ENCODE measurements at places on chromosomes 2 and 18. TPM values are rescaled to one million over a fixed set of nuclear protein-coding genes. Genes with fewer than 3 reads are reported as not detected.
A peak's percentile ranks its signal among the peaks of the same experiment; 100 is the strongest.

DNA sequence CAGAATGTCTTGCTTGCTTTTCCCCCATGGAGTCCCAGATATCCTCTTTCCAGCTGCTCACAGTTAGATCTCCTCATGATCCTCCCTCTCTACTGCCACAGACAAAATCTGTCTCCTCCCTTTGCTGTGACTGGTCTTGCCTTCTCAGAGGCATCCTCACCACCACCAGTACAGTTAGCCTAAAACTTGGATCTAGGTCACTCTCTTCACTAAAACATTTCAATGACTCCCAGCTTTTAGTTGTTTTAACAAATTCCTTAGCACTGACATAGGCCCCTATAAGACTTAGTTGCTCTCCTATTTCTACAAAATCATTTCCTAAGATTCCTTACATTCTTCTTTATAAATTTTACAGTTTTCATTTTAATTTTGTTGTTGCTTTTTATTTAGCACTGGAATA lies 734.2 kb upstream of the CHAC2 start:
- DNase-seq, result no peak

Gene DYNAP
- not detected for total RNA-seq

DNA sequence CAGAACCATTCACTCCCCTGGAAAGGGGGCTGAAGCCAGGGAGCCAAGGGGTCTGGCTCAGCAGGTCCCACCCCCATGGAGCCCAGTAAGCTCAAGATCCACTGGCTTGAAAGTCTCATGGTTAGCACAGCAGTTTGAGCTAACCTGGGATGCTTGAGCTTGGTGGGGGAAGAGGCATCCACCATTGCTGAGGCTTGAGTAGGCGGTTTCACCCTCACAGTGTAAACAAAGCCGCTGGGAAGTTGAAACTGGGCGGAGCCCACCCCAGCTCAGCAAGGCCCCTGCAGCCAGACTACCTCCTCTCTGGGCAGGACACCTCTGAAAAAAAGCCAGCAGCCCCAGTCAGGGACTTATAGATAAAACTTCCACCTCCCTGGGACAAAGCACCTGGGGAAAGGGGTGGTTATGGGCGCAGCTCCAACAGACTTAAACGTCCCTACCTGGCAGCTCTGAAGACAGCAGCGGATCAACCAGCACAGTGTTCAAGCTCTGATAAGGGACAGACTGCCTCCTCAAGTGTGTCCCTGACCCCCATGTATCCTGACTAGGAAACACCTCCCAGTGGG lies 14.7 kb upstream of the TTC32 start:
- no peak for DNase-seq

DNA sequence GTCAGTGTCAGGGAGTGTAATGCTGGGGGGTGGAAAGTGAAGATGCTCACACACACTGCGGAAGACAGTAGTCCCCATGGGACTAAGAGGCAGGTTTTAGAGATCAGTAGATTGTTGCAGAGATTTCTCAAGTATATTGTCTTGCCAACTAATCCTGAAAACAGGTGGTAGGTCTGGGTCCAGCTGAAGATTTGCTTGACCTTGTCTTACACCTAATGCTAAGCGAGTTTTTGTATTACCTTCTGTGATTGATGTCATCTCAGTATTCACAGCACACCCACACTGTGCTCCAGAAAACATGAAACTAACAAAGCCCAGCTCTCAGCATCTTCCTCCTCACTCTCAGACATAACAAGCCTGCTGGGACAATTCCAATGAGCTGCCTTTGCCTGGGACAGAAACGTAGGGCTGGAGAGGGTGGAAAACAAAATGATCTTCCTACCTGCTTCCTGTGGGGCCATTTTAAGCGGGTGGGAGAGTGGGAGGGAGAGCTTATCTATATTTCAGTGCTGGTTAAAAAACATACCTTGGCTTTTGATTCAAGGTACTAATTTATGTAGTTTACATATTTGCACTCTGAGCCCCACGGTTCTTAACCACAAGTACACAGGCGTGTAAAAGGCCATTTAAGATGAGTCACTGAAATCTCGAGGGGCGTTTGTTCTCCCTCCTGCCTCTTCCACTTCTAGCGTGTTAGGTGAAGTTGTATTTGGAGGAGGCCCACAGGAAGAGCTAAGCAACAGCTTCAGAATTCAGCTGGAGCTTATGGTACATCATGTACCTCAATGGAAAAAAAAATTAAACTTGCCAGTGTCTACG lies 23.1 kb upstream of the RBMS1 start:
- no peak for DNase-seq

Gene OSBPL1A
- total RNA-seq, result 2.7 TPM

GRCh38 chr18:10296491-10296890 lies 157.9 kb upstream of the APCDD1 start:
- DNase-seq, result no peak

GRCh38 chr18:58443671-58444070 lies 185.2 kb downstream of the ALPK2 start:
- no peak for DNase-seq

Gene RGPD3
- 0.44 TPM for total RNA-seq

- no peak for DNase-seq
Observed at GRCh38 chr2:74080346-74080745, 67.4 kb downstream of the BOLA3 start.

GRCh38 chr2:10410823-10411437 lies 37.2 kb downstream of the ODC1 start:
- DNase-seq, result no peak

DNA sequence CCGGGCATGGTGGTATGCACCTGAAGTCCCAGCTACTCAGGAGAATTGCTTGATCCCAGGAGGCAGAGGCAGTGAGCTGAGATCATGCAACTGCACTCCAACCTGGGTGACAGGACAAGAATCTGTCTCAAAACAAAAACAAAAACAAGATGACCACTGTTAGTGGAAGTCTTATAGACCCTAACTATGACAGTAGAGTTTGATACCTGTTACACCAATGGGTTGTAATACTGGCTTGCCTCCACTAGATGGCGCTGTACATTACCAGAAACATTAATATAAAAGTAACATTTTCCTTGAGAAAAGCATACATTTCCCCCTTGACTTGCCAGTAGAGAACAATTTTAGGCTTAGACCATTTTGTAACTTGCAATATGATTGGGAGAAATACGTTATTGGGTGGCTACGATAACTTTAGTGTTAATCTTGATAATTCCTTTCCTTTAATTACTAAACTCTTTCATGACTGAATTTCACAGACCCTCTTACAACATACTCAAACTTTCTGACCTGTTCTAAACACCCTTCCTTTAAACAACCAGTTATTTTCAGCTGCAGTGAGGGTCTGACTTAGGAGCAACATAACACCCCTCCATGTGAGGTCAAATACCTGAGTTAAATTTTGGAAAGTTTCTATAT lies 19.5 kb downstream of the SLC25A52 start:
- peak; percentile 54 for DNase-seq

DNA sequence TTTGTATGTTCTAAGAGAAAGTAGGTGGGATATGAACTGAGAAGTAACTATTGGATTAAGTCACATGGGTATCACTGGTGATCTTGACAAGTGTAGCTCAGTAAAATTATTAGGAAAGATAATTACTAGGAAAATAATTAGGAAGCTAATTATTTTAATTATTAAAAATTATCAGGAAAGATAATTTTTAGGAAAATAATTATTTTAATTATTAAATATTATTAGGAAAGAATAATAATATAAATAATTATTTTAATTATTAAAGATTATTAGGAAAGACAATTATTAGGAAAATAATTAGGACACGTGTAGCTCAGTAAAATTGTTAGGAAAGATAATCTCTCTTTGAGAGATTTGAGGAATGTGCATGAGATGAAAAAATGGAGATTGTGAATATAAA lies 623.4 kb upstream of the PIK3C3 start:
- DNase-seq, result no peak

GRCh38 chr18:79899609-79900445 lies 51.6 kb downstream of the SLC66A2 start:
- no peak for DNase-seq

DNA sequence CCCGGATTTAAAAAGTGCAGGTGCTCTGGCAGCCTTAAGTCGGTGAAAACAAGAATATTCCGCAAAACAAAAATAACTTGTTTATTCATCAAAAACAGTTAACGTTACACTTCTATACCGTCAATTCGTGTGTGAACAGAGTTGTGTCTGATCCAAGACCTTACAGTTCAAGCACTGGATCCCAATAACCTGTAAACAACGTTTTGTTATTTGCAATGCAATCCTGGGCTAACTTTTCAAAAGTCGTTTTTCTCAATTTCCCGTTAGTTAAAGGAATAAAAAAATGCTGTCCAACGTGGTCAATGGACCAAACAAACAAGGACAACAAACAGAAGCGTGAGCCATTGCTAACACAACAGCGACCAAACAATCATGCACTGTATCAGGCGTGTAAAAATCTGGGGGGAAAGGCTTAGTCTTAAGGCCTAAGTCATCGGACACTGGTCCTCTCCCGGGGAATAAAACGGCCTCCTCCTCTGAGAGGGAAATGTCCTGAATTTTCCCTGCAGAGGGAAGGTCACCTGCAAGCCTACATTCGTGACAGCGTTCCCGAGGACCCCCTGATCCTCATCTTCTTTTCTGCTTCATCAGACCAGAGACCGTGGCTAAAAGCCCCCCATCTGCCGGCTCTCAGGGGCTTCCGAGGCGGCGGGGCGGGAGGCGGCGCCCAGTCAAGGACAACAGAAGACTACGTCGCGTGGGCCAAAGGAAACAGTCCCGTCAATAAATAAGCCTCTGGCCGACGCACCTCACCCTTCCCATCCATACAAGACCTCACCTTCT lies 490 bp downstream of the NDUFS1 start:
- DNase-seq, result no peak

Gene TTC31
- 38.7 TPM for total RNA-seq

DNA sequence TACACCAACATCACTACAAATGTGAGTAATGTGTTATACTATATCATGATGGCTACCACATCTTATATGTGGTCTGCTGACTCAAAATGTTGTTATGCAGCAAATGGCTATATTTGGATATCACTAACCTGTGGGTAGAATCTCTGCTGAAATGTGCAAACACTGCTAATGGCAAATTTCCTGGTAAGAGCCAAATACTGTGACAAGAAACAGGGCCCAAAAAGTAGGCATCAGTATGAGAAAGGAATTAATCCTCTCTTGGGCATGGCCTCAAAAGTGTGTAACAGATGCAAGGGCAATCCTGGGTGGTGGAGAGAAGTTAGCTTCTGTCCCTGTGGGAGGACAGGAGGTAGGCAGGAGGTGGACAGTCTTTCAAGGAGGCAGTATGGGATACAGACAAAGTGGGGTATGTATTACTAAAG lies 13.3 kb downstream of the ATF2 start:
- no peak for DNase-seq

DNA sequence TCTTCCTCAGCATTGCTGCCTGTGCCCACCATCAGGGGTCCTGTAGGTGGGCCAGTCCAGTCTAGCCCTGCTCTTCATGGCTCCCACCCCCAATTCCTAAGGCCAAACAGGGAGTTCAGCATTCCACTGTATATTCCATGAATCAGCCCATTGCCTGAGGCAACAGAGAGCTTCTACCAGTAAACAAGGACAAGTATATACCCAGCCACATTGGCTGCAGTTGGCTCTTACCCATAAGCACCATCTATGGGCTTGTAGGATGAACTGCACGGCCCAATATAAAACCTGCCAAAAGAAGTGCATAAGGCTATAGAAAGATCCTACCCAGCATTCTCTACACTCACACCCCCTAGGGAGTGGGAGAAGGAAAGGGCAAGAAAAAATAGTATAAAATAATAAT lies 95.1 kb upstream of the SALL3 start:
- DNase-seq, result no peak

- no peak for DNase-seq
Observed at GRCh38 chr2:143954844-143955243, 565.1 kb downstream of the ZEB2 start.

- DNase-seq, result no peak
Observed at GRCh38 chr2:202039278-202040078, 5.8 kb downstream of the FZD7 start.

DNA sequence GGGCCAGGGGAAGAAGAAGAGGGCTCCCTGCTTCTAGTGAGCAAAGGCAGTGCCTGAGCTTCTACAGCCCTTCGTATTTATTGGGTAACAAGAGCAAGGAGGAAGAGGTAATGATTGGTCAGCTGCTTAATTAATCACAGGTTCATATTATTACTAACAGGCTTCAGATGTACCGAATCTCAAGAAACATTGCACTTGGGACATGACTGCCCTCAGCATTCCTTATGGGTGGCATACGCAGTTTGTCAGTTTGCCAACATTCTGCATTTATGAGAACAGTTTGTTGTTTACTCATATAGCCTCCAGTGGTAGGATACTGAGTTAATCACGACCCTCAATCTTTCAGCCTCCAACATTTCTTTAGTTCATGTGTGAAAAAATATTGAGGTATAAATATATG lies 84.5 kb downstream of the HIBCH start:
- no peak for DNase-seq

DNA sequence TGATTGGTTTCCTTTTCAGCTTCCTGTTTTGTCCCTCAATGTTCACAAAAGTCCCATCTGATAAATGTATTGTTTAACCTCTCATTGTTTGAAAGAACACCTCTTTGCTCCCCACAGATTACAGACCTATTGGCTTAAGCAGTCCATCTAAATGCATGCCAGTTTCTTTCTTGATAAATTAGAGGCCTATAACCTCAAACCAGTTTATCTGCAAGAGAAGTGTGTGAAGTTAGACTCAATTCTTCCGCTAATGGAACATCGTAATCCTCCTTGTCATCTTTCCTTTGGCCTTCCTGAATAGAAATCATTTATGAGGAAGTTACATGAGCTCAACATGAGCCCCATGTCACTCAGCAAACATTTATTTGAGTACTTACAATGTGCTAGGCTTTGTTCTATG lies 74.0 kb downstream of the FRZB start:
- DNase-seq, result no peak

DNA sequence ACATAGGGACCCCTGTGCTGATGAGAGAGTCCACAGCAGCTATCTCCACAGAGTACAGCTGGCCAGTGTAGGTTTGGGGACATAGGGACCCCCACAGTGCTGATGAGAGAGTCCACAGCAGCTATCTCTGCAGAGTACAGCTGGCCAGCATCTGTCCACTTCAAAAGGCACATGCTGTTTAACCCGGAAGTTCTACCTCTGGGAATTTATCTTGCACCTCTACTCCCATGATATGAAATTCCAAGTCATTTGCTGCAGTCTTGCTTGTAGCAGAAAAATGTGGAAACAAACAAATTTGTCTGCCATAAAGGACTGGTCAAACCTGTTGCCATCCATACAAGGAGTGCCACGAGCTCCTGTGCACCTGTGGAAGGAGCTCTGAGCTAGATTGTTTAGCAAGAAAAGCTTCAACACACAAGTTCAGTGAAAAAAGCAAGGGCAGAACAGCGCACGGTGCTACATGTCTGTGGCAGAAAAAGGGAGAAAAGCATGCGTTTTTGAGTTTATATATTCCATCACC lies 33.1 kb downstream of the LRRFIP1 start:
- no peak for DNase-seq

Gene MTX2
- total RNA-seq, result 7.1 TPM

DNA sequence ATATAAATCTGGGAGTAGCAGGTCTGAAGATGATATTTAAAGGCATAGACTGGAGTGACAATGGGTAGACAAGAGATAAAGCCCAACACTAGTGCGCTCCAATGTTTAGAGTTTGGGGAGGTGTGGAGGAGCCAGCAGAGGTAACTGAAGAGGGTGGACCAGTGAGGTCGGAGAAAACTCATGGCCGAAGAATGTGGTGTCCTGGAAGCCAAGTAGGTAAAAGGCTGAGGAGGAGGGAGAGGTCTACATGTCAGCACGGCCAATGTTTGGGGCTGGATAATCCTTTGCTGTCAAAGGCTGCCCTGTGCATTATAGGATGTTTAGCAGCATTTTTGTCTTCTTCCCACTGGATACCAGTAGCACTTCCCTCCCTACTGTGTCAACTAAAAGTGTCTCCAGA lies 78.8 kb upstream of the KCNE4 start:
- DNase-seq, result no peak

Measured in CD4-positive, CD25-positive, alpha-beta regulatory T cell (primary cell).